Mammary epithelial cell (primary cell): ENCODE measurements at places on chromosomes 2 and 18.
A peak's percentile ranks its signal among the peaks of the same experiment; 100 is the strongest.

DNA sequence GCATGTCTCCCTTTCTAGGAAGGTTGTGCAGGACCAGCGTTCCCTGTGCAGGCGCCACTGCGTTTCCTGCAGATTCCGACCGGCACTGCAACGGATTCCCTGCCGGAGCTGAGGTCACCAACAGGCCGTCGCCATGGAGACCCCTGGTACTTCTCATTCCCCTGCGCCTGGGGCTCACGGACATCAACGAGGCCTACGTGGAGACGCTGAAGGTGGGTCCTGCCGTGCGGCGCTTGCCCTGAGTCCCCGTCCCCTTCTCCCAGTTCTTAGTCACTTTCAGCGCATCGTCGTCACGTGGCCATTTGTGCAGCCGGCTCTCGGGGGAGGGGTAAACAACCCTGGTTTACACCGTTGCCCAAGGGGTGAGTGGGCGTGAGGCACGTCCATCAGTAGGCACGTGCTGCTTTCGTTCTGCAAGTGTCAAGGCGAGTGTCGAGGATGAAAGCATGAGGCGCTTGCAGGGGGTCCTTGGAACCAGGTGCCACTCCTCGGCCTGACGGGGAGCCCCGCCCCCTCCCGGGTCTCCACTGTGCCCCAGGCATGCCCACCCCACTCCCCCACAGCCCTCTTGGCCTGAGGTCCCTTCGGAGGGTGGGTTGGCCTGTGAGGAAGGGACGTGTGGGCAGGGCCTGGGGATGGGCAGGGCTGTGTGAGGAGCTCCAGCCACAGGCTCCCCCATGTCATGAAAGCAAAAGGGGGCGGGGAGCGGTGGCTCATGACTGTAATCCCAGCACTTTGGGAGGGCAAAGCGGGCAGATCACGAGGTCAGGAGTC lies 19.8 kb downstream of the DTYMK start:
- DNase-seq: no peak

DNA sequence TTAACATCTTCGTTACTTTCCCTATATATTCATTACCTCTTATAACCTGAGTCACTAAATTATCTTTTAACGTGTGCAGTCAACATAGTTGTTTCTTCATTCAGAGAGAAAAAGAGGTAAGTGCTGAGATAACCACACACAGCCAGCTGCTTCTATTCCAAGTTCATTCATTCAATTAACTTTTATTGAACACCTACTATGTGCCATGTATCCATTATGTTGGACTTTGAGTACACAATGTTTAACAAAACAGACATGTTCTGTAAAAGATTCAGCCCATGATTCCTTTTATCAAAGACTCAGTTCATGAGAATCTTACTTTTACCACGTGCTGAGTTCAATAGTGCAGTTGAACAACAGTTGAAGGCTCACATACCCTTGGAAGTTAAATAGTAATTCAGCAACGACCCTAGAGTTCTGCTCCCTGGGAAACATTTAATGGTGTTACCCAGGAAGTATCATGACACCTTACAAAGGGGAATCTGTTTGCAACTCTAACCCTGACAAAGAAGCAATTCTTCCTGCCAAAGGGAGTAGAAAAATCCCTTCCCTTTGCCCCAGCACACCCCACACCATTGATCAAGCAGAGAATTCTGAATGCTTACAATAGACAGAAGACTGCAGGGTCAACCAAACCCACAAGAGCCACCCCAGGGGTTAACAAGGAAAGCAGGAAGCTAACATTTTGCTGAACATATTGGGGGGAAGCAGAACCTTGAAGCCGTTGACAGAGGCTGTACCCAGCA lies 595.8 kb downstream of the STK39 start:
- DNase-seq: no peak

- no peak for DNase-seq
Measured at GRCh38 chr2:239300242-239300641, 100.6 kb downstream of the HDAC4 start.

DNA sequence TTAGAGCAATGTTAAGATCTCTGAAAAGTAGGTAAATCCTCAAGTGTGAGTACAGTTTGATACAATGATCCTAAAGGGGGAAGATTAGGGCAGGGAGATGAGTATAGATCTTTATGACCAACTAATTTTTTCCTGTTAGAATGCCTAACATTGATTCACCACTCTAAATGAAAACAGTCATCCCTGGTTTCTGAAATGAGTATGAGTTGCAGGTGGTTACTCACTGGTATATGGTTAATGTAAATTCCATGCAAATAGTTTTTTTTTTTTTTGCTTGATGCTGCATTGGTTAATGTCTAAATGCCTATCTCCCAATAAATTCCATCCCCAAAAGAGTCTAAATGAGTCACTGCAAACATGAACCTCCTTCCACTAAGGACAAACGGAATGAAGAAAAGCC lies 55.0 kb upstream of the SERPINB2 start:
- DNase-seq: peak; percentile 85

GRCh38 chr2:20222769-20223406 lies 2.0 kb downstream of the SDC1 start:
- DNase-seq: peak; percentile 60

- no peak for DNase-seq
Measured at GRCh38 chr18:59063912-59064311, 75.8 kb upstream of the SEC11C start.

DNA sequence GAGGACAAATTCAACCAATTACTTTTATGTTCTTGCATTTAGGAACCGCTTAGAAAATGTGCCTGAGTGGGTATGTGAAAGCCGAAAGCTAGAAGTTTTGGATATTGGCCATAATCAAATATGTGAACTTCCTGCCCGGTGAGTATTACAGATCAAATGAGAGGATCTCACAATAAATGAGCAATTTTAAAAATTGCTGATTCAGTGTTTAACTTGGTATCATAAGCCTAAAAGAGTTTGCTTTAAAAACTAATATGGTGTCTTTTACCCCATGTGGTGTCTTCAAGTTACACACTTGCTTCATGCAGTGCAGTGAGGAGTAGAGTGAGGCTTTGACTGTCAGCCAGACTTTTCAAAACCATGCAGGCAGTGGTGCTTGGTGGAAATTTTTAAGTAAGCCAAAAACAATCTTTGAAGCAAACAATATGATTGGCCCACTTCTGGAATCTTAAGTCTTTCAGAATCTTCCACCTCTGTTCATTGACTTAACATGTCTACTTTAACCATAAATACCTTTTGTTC lies 199.6 kb downstream of the PHLPP1 start:
- DNase-seq: no peak

DNA sequence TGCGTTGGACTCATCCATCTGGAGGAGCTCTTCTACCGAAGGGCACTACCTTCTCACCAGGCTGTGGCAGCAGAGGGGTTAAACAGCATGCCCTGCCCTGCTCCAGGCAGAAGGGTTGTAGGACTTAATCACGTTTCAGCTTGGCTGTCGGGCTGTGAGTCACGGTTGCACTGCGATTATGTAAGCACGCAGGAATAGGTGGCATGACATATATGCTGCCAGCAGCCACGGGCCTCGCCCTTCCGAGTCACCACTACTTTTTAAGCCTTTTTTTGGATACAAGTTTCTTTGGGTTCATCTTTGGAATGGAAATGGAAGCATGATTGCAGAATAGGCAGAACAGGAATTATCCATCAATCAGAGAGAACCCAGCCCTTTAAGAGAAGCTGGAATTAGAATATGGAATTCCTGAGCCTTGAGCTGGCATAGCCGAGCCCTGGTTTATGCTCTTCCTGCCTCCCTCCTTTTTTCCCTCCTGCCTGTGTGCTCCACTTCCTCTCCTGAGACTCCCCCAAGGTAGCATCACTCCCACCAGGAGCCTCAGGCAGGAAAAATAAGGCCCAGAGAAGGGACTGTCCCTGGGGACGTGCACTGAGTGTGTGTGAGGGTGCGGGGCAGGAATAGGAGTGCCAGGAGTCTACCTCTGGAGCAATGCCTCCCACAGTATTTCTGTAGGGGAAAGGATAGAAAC lies 86.8 kb downstream of the SEMA4F start:
- peak; percentile 98 for DNase-seq

GRCh38 chr2:45652090-45653031 lies 886 bp downstream of the PRKCE start:
- peak; percentile 14 for DNase-seq

DNA sequence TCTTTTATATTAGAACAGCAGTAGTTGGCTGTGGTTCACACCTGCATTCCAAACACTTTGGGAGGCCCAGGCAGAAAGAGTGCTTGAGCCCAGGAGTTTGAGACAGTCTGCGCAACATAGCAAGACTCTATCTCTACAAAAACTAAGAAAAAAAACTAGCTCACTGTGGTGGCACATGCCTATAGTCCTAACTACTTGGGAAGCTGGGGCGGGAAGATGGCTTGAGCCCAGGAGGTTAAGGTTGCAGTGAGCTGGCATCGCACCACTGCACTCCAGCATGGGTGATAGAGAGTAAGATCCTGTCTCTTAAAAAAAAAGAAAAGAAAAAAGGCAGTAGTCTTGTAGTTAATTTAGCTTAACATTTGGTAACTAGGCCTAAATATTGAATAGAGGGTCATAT lies 136.6 kb downstream of the AGPS start:
- no peak for DNase-seq
